ENCODE measurements at places on chromosomes 11 and 22. TPM values are rescaled to one million over a fixed set of nuclear protein-coding genes. Genes with fewer than 3 reads are reported as not detected.
A peak's percentile ranks its signal among the peaks of the same experiment; 100 is the strongest.

The RASL10A gene
- 1.7 TPM for total RNA-seq

The RAG2 gene
- not detected for total RNA-seq

GRCh38 chr22:37827056-37827455, 3.9 kb downstream of the GALR3 start:
- no peak for DNase-seq

The KDM4D gene
- total RNA-seq, result 0.55 TPM

GRCh38 chr11:117902001-117902845, 25.8 kb upstream of the FXYD6 start:
- DNase-seq, result no peak

- no peak for DNase-seq
Observed at GRCh38 chr22:41833369-41834004, 582 bp downstream of the SREBF2 start.

The ISX gene
- 91.1 TPM for total RNA-seq

The MUC6 gene
- total RNA-seq, result not detected

GRCh38 chr11:104620991-104621390, 277.3 kb downstream of the CASP12 start:
- no peak for DNase-seq

The AQP11 gene
- total RNA-seq, result 7.1 TPM

DNA sequence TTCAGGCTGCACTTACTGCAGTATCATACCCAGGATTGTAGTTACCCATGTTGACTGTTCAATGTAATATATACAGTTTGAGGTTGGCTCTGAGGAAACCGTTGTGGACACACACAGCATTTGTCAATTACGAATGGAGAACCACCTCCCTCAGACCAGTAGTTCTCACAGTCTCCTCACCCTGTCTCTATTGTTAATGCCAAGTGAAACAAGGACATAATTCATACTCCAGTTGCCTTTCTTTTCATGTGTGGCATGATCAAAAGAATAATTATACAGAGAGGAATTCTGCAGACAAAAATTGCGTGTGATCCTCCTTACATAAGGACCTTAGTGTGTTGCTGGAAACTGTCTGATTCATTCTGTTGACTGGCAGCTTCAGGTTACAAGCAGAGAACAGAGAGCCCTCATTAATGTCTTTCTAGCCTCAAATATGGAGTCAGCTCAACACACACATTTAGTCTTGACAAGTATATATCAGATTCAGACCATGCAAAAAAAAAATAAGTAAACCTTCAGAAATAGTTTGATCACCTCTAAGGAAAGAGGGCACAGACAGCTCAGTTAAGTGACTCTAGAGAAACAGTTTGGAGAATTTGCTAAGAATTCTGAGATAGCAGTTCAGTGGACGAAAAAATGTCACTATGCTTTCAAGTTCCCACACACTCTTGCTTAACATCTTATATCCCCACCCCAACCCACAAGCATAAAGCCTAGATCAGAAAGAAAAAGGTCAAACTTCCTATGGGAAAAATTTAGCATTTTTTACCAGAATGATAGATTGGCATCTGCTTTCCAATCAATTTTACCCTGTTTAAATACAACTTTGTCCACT, 96.1 kb downstream of the MAML2 start:
- no peak for DNase-seq

DNA sequence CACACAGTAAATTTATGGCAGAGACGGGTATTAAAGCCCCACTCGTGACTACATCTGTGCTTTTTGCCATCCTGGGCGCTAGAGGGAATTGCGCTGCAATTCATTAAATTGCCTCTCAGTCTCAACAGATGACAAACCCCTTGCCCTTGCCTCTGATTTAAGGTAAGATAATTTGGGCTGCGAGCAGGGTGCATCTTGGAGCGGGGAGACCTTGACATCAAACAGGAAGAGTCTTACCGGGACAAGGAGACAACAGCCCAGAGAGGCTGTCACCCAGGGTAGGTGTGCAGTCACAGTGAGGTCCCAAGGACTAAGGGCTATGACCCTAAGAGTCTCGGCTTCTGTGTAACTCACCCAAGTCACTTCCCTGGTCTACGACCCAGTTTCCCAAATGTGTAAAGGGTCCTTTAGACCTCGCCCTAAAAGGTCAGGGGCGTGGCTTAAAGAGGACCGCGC, 449 bp upstream of the TOM1 start:
- peak; percentile 24 for DNase-seq

DNA sequence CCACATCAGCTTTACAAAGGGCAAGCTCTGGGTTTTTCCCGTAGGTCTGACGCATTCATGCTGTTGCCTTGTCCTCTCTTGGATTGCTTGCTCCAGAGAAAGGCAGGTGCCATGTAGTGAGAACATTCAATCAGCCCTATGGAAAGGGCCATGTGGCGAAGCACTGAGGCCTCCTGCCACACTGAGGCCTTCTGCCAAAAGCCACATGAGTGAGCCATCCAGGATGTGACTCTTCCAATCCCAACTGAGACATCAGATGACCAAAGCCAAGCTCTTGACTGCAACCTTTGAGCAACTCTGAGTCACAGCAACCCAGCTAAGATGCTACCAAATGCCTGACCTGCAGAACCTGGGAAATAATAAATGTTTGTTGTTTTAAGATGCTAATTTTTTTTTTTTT, 9.0 kb upstream of the PANX3 start:
- DNase-seq, result no peak

DNA sequence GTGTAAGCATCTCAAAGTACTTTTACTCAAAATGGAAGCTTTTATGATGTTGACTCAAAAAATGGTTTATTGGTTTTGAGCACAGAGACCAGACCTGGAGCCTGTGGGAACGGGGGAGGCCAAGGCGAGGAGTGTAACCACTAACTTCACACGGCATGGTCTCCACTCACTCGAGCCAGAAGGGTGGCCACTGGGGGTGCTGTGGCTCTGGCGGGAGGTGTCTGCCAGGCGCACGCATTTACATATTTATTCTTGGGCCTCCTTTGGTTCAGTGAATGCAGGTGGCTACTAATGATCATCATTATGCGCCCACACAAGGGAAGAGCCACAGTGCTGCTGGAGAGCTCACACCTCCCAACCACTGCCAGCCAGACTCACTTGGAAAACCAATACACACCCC, 64.6 kb downstream of the FLRT1 start:
- no peak for DNase-seq

The MIAT gene
- total RNA-seq, result 2.9 TPM

The RAB39A gene
- 1.3 TPM for total RNA-seq

DNA sequence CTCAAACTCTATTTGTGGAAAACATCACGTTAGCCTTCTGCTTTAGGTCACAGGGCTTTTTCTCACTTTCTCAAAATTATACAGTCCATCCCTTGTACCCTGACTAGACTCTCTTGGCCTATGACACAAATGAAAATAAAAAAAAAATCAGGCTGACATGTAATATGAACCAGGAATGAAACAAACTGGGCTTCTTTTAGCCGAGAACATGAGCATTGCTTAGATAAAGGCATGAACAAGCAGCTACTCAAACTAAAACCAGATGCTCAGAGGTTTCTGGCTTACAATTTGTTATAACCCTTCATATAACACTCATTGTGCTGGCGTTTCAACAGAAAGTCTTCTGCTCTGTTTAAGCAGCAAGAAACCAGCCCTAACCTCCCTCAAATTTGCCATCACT, 265.5 kb upstream of the NARS2 start:
- no peak for DNase-seq

- DNase-seq, result no peak
Observed at GRCh38 chr22:41819257-41819656, 13.6 kb upstream of the SREBF2 start.

The MMP12 gene
- total RNA-seq, result 10.9 TPM

DNA sequence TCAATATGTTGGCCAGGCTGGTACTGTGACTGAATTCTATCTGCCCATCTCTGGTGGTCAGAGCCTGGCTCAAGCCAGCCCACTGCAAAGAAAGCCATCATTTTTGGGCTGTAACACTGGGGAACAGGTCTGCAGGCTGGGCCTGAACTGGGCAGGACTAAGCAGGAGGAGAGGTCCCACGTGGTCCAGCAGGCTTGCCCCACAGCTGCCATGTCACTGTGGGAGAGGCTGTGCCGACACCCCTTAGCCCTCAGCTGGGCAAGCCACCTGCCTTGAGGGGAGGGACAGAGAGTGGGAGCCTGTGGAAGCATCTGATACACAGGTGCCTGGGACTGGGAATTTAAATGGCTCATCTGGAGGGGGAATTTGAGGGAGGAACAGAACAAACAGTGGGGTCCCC, 66.7 kb upstream of the CLTCL1 start:
- no peak for DNase-seq

All from left colon (tissue), 2 donors.